ENCODE measurements at places on chromosomes 3 and 15. TPM values are rescaled to one million over a fixed set of nuclear protein-coding genes. Genes with fewer than 3 reads are reported as not detected.

DNA sequence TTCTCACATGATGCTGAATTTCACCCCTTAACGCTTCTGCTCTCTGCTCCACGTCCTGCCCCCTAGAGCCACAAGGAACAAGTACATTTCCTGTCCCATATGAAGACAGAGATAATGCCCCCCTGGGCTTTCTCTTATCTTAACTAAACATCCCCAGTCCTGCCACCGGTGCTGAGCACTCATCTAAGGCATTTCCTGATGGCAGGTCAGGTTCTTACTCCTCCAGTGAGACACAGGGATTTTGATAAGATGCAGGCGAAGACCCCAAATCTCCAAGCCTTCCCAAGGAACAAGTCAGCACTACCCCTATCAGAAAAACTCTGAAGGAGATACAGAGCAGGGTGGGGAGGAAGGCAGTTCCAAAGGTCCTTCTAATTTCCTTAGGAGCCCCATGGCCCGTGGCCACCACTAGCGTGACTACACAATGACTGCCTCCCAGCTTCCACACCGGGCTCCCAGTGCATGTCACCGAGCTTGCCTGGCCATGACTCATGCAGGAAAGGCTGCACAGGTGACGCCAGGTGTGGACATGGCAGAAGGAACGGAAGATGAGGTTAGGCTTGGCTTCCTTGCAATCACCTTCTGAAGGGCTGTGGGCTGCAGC, 152.9 kb downstream of the XXYLT1 start:
- H3K4me3 ChIP-seq = no peak overlapping the region
- H3K4me1 ChIP-seq = no peaks in the 10 kb centered on the region
- H3K27ac ChIP-seq = no peak overlapping the region
- no peaks in the 10 kb centered on the region for H3K27me3 ChIP-seq

- H3K36me3 ChIP-seq = no peaks in the 10 kb centered on the region
- DNase-seq = no peak
- H3K4me1 ChIP-seq = no peaks in the 10 kb centered on the region
- H3K27ac ChIP-seq = no peak overlapping the region
- H3K27me3 ChIP-seq = no peaks in the 10 kb centered on the region
- no peak overlapping the region for H3K4me3 ChIP-seq
Observed at GRCh38 chr3:166013073-166013679, 176.0 kb upstream of the BCHE start.

Gene CPNE9
- 0.90 TPM for total RNA-seq

Gene SEC22C
- total RNA-seq = 48.6 TPM

DNA sequence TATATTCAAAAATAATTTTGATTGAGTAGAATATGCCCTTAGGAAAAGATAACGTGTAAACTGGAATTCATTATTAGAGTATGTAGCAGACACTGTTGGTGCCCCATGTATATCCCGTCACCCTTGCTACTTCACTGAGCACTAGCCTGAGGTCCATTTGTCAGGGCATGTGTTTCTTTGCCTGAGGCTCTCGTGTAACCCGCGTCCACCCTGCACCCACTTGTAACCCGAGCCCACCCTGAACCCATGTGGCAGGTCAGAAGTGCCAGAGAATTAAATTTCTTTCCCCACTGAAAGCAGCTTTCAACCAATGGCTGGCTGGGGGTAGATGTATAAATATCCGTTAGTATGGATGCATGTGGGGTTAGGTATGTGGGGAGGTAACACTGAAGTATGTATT, 474.2 kb upstream of the ZNF385D start:
- H3K4me3 ChIP-seq = no peak overlapping the region
- H3K27me3 ChIP-seq = no peaks in the 10 kb centered on the region
- DNase-seq = no peak
- no peaks in the 10 kb centered on the region for H3K4me1 ChIP-seq
- H3K36me3 ChIP-seq = no peaks in the 10 kb centered on the region

GRCh38 chr15:98690272-98690950, 42.1 kb downstream of the IGF1R start:
- H3K36me3 ChIP-seq = no peaks in the 10 kb centered on the region
- H3K4me1 ChIP-seq = peaks cover 5% of the 10 kb centered on the region
- no peak overlapping the region for H3K27ac ChIP-seq
- DNase-seq = no peak
- no peaks in the 10 kb centered on the region for H3K27me3 ChIP-seq

- H3K4me3 ChIP-seq = no peak overlapping the region
- H3K4me1 ChIP-seq = no peaks in the 10 kb centered on the region
- H3K36me3 ChIP-seq = peaks cover 86% of the 10 kb centered on the region
- DNase-seq = no peak
- no peak overlapping the region for H3K27ac ChIP-seq
Observed at GRCh38 chr15:61974759-61975158, 85.5 kb downstream of the VPS13C start.

Gene TEX55
- total RNA-seq = not detected

DNA sequence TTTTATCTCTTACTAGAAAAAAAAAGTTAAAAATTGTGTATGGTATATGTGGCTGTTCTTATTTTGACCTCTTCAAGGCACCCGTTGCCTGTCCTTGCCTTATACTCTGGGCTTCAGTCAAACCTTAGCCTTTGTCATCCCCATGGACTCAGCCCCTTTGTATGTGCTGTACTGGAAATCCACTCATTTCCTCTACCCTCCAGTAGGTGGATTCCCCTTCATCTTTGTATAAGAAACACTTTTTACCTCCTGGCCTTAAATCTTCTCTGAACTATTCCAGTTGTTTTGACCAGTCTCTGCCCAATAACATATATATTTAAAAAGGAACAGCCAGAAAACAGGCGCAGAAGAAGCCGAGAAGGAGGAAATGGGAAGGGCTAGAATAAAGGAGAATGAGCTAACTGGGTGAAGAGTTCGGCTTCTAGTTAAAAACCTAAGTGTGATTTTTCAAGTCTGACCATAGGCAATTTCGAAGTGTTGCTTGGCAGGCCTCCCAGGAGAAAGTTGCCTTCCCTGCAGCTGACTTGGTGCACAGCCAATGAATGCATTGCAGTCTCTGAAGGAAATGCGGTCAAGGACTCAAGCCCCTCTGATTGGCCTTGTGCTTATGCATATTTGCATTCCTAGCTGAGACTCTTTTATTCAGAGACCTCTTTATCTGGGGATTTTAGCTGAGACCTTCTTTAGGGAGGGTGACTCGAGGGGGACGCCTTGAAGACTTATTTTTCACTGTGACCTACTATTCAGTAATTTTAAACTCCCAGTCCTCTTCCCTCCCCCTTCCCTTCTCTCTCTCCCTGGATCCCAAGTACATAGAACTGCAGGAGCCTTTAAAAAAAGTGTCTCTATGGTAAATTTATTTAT, 277.4 kb downstream of the ROBO1 start:
- H3K27me3 ChIP-seq = no peaks in the 10 kb centered on the region
- peak; percentile 65 for DNase-seq
- H3K27ac ChIP-seq = no peak overlapping the region
- no peak overlapping the region for H3K4me3 ChIP-seq
- no peaks in the 10 kb centered on the region for H3K4me1 ChIP-seq

DNA sequence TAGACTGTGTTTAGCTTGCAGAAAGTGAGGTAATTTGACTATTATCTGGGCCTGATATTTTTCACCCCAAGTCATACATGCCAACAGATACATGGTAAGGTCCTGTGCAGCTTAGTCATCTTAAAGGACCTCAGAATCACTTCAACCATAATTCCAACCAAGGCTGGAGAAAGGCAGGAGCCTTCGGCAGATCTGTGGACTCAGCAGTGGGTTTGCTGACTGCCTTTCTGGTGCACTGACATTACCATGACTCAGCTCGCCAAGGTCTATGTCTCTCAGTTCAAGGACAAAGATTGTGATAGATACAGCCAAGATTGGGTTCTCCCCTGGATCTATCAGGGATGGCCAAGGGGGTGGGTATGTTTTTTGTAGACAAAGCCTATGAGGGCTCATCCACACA, 32.7 kb downstream of the LYZL4 start:
- no peaks in the 10 kb centered on the region for H3K4me1 ChIP-seq
- no peak overlapping the region for H3K27ac ChIP-seq
- H3K4me3 ChIP-seq = no peak overlapping the region
- H3K36me3 ChIP-seq = no peaks in the 10 kb centered on the region
- DNase-seq = no peak

DNA sequence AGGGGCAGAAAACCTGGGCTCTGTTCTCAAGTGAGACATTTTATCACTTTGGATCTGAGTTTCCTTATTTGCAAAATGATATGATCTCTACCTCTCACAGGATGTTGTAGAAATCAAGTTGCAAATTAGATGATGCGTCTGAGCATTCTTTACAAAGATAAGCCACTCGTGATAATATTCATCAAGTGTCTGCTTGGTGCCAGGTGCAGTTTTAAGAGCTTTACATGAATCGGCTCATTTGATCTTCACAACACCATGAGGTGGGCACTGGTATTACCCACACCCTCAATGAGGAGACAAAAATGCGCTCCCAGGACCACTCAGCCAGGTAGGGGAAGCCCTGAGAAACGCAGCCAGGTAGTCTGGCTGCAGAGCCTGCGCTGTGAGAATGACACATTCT, 59.1 kb upstream of the CA12 start:
- no peak overlapping the region for H3K4me3 ChIP-seq
- no peak for DNase-seq
- no peaks in the 10 kb centered on the region for H3K27me3 ChIP-seq
- H3K4me1 ChIP-seq = peaks cover 9% of the 10 kb centered on the region
- no peak overlapping the region for H3K27ac ChIP-seq

DNA sequence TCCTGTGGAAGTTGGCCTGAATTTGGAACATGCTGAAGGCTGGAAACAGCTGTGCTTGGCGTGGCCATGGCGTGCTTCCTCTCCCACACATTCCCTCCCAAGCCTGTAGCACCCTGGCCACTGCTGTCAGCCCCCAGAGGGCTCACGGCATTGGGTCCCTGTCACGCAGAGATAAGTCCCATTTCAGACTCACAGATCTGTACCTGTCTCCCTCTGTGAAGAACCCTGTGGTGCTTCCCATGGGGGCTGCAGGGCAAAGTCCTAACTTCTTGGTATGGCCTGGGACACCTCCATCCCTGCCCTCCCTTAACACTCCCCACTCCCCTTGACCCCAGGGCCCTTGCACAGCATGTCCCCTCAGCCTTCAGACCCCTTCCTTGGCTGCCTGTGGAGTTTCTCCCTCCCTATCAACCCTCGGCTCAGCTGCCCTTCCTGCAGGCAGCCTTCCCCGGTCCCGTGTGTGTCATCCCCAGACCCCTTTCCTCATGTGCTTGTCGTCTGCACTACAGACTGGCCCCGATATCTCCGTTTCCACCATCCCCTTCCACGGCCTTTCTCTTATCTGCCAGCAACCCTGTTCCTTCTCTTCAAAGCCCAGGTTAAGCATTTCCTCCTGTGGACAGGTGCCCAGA, 28.6 kb downstream of the ABTB1 start:
- no peaks in the 10 kb centered on the region for H3K36me3 ChIP-seq
- H3K27ac ChIP-seq = peak overlapping the region; percentile 19
- no peak overlapping the region for H3K4me3 ChIP-seq
- H3K4me1 ChIP-seq = peaks cover 57% of the 10 kb centered on the region

- no peak overlapping the region for H3K27ac ChIP-seq
- no peak for DNase-seq
- no peaks in the 10 kb centered on the region for H3K4me1 ChIP-seq
- H3K4me3 ChIP-seq = no peak overlapping the region
- no peaks in the 10 kb centered on the region for H3K36me3 ChIP-seq
Observed at GRCh38 chr3:3119393-3119851, 7.3 kb upstream of the TRNT1 start.

- no peaks in the 10 kb centered on the region for H3K27me3 ChIP-seq
- H3K36me3 ChIP-seq = no peaks in the 10 kb centered on the region
- no peak overlapping the region for H3K4me3 ChIP-seq
- H3K27ac ChIP-seq = no peak overlapping the region
- no peak for DNase-seq
Observed at GRCh38 chr3:37114251-37115145, 59.9 kb downstream of the LRRFIP2 start.

Gene UBA7
- 110 TPM for total RNA-seq

- DNase-seq = no peak
- H3K36me3 ChIP-seq = no peaks in the 10 kb centered on the region
- no peaks in the 10 kb centered on the region for H3K4me1 ChIP-seq
- H3K27me3 ChIP-seq = no peaks in the 10 kb centered on the region
- no peak overlapping the region for H3K27ac ChIP-seq
Observed at GRCh38 chr3:62999791-63000190, 124.6 kb upstream of the CADPS start.

Gene GOLGA8F
- total RNA-seq = not detected

Gene DNAJC19
- 40.4 TPM for total RNA-seq

DNA sequence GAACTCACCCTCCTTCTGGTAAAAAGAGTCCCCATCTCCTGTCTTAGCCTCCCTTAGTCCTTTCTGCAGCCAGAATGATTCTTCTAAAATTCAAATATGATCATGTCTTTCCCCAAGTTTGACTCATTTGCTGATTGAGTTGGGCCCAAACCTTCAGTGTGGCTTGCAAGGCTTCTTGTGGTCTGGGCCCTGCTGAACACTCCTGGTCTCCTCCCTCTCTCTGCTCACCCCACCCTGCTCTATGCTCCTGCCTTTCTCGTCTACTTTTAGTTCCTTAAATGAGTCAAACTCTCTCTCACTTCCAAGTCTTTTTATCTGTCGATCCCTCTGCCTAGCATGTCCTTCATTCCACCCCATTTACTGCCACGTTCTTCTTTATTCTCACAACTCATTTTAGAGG, 72.6 kb downstream of the CCR1 start:
- no peaks in the 10 kb centered on the region for H3K4me1 ChIP-seq
- H3K36me3 ChIP-seq = no peaks in the 10 kb centered on the region
- no peak overlapping the region for H3K4me3 ChIP-seq
- H3K27me3 ChIP-seq = no peaks in the 10 kb centered on the region
- no peak for DNase-seq
- H3K27ac ChIP-seq = no peak overlapping the region

- no peak overlapping the region for H3K27ac ChIP-seq
- no peak overlapping the region for H3K4me3 ChIP-seq
- peaks cover 10% of the 10 kb centered on the region for H3K36me3 ChIP-seq
- H3K4me1 ChIP-seq = no peaks in the 10 kb centered on the region
Observed at GRCh38 chr15:25709437-25710159, 153.5 kb downstream of the ATP10A start.

GRCh38 chr3:176935194-176935888, 261.9 kb downstream of the TBL1XR1 start:
- no peaks in the 10 kb centered on the region for H3K4me1 ChIP-seq
- no peak overlapping the region for H3K4me3 ChIP-seq
- no peak overlapping the region for H3K27ac ChIP-seq
- DNase-seq = no peak
- H3K27me3 ChIP-seq = no peaks in the 10 kb centered on the region
- no peaks in the 10 kb centered on the region for H3K36me3 ChIP-seq

- no peaks in the 10 kb centered on the region for H3K4me1 ChIP-seq
- no peak overlapping the region for H3K27ac ChIP-seq
- H3K36me3 ChIP-seq = no peaks in the 10 kb centered on the region
- H3K27me3 ChIP-seq = no peaks in the 10 kb centered on the region
Observed at GRCh38 chr3:185070491-185071286, 82.2 kb downstream of the C3orf70 start.

DNA sequence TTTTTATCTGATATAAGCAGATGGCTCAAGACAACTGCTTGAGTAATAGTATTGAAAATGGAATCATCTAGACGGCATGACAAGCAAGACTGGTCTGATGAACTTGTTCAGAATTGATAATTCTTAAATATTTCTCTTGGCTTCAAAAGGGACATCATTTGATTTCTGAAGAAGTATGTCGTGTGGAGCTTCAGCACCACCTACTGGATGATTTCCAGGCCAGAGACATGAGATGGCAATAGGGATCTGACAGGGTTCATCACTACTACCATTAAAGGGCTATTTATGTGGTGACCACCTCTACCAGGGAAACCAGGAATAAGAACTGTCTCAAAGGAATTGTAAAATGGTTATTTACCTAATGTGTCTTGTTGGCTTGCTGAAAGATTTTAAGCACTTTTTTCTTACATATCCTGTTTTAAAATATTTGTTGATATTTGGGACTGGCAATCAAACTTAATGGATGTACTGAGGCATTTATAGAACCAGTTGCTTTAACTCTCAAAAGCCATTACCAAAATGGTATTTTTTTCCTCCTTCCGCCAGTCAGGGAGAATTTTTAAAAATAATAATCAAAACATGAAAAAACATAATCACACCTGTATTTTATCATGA, 99.5 kb upstream of the FAM98B start:
- H3K36me3 ChIP-seq = peaks cover 43% of the 10 kb centered on the region
- DNase-seq = no peak

All from upper lobe of right lung (tissue), 1 donor.